ENCODE measurements at places on chromosomes 12 and 14.
A peak's percentile ranks its signal among the peaks of the same experiment; 100 is the strongest.

DNA sequence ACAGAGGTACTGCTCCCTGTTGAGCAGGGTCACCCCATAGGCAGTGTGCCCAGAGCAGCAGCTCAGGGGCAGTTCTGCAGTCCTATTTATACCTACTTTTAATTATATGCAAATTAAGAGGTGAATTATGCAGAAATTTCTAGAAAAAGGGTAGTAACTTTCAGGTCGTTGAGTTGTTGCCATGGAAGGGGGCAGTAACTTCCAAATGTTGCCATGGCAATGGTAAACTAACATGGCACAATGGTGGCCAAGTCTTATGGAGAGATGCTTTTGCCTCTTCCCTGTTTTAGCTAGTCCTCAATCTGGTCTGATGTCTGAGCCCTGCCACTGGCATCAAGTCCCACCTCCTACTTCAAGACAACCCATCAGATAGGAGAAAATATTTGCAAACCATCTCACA lies 30.4 kb upstream of the P2RX7 start:
- no peak for DNase-seq

GRCh38 chr14:85527445-85528035 lies 2.4 kb upstream of the FLRT2 start:
- DNase-seq, result peak; percentile 79

DNA sequence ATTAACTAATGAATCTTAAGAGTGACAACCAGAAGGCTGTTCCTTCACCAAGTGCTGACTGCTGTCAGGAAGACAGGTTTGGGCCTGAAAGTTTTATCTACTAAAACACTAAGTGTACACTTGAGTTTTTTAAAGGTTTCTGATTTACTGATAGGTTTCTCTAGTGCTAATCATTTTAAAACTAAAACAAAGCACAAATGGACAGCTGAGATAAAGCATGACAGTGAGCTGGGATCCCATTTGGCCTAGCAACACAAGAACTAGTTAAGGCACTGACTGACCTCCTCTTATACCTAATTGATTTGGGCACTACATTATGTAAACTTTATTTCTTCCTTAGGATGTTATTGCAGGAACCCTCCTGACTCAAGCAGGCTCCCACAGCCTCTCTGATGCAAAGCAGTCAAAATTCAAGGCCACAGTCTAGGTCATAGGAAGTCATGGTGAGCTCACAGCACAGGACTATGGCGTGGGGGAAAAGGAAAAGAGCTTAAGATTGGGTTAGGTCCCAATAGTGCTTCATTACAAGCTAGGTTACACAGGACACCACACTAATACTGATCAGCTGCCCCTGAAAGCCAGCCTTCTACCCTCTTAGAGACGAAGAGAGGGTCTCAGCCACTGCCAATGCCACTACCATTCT lies 3.5 kb downstream of the STXBP6 start:
- DNase-seq, result no peak

DNA sequence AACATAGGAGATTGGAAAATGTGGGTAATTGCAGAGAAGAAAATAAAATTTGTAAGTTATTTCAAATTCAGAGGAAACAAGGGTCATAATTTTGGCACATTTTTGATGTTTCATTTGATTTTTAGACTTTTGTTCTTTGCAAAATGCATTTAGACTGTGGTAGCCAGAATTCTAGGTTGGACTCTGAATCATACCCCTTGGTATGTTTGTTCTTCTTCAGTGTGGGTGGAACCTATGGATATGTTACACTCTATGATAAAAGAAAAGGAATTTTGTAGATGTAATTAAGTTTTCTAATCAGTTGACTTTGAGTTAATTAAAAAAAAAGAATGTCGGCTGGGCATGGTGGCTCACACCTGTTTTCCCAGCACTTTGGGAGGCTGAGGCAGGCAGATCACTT lies 827.0 kb downstream of the AACS start:
- DNase-seq, result no peak

GRCh38 chr14:50335989-50336824 lies 24.1 kb downstream of the DMAC2L start:
- DNase-seq, result peak; percentile 95

- no peak for DNase-seq
These were observed 5.8 kb downstream of the NR4A1 start for GRCh38 chr12:52056801-52057637.
